Gastrocnemius medialis (tissue), 4 donors: ENCODE measurements at places on chromosomes 6 and 20.

GRCh38 chr6:73766040-73766439, 70.0 kb downstream of the CD109 start:
- no peak for DNase-seq

DNA sequence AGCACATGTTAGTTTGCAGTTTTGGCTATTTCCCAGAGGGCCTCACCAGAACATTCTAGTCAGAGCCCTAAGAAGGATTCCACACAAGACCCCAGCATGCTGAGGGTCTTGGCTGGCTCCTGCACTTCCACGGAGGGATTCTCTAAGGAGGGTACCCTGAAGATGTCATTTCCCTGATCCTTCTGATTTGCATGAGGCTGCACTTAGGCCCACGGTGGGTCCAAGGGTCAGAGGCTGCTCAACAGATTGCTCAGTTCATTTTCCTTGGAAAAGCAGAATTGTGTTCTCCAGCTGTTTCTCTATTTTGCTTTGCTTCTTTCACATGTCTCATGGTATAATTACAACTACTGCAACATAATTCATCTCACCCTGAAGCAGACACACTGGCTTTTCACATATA, 22.2 kb downstream of the PREP start:
- no peak for DNase-seq

GRCh38 chr6:14765721-14766390, 480.0 kb upstream of the JARID2 start:
- no peak for DNase-seq

GRCh38 chr6:111774346-111774703, 98.9 kb downstream of the FYN start:
- DNase-seq, result peak; percentile 32

DNA sequence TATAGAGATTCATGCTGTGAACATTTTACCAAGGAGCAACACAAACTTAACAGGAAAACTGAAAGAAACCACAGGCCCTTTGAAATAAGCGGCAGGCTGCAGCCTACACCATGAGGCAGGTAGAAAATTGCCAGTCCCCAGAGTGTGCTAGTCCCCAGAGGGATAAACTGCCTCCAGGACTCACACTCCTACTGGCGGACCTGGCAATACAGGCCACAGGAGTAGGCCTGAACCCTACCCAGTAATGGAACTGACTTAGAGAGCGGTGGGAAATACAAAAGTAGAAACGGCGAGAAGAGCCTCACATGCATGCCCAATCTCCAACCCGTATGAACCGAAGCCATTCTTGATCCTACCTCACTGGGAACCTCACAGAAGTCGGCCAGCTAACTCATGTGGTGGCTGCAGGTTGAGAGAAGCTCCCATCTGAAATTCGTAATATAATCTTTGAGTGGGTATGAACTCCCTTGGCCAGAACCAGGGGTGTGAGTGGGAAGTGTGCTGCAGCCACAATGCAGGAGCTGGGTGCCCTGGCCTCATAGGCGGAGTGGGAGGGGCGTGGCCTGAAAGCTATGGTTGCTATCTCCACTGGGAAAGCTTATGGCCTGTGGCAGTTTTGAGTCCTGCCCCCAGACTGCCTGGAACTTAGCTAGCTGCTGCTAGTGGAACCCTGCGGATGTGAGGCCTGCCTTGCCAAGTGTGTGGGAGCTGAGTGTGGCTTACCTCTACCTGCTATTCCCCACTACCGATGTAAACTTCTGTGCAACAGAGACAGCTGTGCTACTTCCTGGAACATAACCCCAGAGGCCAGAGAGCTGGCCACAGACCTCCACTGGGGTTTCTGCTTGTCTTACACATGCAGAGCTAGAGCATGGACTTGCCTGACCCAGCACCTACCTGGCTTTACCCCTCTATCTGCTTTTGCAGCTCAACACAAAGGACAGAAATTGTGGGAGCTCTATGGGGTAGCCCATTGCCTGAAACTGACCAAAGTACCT, 146.5 kb upstream of the COL21A1 start:
- DNase-seq, result no peak

DNA sequence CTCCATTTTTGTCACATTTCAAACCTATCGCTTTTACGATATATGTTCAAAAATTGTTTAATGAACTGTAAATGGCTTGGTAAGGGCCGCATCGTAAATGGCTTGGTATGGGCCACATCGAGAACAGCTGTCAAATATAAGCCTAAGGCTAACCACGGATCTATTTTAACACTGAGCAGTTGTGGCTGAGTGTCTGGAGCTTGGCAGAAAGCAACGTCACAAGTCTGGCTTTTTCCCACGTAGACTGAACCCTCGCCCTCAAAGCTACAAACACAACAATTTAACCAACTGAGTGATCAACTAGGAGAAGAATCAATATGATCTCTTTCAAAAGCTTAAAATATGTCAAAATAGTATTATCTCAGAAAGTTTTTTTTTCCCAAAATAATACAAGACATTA, 71.4 kb upstream of the PRSS16 start:
- DNase-seq, result no peak

DNA sequence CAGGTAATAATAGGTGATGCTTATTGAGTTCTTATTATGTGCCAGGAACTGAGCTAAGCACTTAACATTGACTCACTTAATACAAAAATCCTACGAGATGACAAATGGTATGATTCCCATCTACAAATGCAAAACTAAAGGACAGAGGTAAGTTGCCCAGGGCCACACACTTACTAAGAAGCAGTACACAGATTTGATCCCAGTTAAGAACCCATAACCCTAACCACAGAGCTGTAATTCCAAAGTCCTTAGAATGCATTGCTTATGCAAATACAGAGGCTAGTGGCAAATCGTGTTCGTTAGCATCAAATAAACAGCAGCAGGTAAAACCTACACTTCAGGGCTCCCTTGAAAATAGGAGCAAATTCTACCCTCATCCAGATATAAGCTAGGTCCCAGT, 104.0 kb downstream of the SASH1 start:
- no peak for DNase-seq

DNA sequence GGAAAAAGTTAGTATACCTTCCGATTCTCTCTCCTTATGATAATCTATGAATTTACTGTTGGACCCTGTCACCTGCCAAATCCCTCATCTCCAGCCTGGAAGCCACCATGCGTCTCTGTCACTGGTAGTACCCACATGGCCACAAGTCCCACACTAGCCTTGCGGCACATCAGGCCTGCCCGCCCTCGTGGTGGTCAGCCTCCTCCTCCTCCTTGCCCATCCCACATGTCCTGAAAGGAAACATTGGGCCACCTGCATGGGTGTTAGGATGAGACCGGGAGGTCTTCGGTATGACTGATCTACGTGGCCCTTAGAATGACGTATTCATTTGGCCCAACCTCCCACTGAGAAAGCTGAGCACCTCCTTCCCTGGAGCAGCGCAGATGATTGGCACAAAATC, 37.0 kb upstream of the QKI start:
- no peak for DNase-seq

DNA sequence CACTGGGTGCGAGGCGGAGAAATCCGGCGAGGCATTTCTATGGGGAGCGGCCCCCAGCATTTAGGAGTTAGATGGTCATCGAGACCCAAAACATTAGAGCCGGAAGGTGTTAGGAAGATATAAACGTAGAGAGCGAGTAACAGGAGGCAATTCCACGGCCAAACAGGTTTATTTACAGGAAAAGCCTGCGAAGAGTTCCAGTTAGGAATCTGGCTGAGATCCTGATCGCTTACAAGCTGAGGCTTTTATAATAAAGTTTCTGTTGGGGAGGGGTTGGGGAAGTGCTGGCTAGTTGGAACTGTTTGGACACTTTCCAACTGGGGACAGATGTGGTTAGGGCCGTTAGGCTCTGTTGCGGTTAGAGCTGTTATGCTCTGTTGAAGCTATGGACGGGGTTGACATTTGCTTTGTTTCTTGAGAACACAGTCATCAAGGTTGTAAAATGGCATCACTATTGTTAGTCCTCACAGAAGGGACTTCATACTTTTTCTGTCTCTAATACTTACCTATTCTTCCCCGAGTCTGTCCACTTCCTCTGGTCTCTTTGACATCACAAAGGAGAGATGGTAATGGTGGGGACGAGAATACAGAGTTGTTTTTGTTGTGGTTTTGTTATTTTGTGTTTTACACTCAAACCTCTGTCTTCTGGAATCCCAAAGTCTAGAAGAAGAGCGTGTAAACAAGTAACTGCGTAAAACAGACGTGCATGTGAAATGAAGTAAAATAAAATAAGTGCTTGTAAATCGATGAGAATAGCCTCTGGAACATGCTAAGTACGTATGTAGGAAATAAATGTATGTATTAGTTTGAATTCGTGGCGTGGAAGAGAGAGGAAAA, 554 bp upstream of the ZSCAN31 start:
- no peak for DNase-seq

- no peak for DNase-seq
Observed at GRCh38 chr6:113855500-113856374, 1.4 kb upstream of the MARCKS start.
